Activated CD4-positive, alpha-beta T cell treated with anti-CD3 and anti-CD28 coated beads, Interleukin-2, amount 10 ng/mL, durations not matched to agents 7 days and 5 days (primary cell): ENCODE measurements at places on chromosomes 7 and 10.

- no peak within 1 kb of the TSS for H3K27ac ChIP-seq
- no peak for DNase-seq
- H3K4me1 ChIP-seq = no peaks in the 10 kb centered on the region
- H3K27me3 ChIP-seq = peaks cover 35% of the 10 kb centered on the region
- H3K4me3 ChIP-seq = no peak within 1 kb of the TSS
These were observed at the start of gene UCN3 for GRCh38 chr10:5364890-5365338. UCN3 (plus strand) TSS chr10:5364966; CDS start chr10:5373721, 8,755 bp downstream.

DNA sequence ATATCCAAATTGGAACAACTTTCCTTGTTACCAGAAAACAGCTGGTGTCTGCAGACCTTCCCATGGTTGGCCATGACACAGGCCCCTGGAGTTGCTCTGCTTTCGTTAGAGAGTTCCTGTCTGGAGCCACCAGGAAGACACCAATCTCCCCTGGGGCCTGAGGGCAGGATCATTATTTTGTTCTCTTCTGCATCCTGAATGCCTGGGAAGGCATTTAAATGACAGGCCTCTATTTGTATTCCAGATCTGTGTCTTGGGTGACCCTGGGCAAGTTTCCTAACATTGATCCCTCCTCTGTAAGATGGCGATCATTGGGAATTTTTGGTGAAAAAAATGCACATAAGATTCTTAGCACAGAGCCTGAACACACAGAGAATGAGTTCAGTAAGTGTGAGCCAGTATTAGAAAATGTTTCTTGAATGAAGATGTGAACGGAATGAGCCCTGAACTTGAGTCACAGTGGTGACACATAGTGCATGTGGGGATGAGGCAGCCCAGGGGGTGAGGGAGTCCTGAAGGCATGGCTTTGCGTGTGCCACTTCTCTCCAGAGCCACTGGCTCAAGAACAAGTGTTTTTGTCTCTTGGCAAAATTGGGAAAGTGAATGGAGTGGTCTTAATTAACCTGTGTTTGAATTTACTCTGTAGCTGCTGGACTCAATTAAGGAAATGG is 28.4 kb downstream of the BMPER start:
- no peaks in the 10 kb centered on the region for H3K36me3 ChIP-seq
- H3K4me1 ChIP-seq = no peaks in the 10 kb centered on the region

- H3K27me3 ChIP-seq = no peaks in the 10 kb centered on the region
- peak overlapping the region; percentile 34 for H3K4me3 ChIP-seq
- peak overlapping the region; percentile 79 for H3K27ac ChIP-seq
- peaks cover 4% of the 10 kb centered on the region for H3K4me1 ChIP-seq
- DNase-seq = peak; percentile 24
These were observed 761.5 kb upstream of the POM121L12 start for GRCh38 chr7:52273685-52274610.

DNA sequence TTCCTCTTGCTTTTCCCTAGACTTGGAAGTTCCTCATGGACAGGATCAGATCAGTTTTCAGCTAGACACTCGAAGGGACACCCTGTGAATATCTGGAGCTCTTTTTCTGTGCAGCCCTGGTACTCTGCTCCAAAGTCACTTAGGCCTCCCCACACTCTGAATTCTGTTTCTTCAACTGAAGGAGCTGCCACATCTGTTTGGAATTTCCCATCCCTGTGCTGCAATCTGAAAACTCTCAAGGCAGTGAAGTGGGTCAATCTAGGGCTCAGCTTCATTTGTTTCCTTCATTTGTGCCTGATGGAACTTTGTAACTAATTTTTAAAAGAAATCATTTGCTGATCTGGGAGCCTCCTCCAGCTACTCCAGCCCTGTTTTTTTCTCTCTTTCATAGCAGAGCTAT is 9.6 kb downstream of the EPC1 start:
- peaks cover 39% of the 10 kb centered on the region for H3K36me3 ChIP-seq
- DNase-seq = no peak
- H3K4me1 ChIP-seq = peaks cover 85% of the 10 kb centered on the region
- H3K27ac ChIP-seq = no peak overlapping the region

DNA sequence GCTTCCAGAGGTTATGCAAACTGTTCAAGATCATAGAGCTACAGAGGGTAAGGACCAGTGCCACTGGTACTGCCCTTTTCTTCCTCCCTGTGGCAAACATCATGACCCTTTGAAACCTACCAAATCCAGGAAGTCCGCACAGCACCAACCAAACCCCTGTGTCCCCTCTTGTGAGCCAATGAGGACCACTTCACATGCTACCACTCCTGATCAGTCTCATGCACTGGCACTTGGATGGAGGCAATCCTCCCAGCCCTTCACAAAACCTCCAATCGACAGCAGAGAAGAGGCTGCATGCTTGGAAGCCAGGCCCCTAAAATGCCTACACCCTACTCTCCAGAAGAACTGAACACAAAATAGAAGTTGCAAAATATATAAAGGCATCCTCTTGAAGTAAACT is 248.0 kb downstream of the TNS3 start:
- no peak overlapping the region for H3K4me3 ChIP-seq
- no peak for DNase-seq
- no peak overlapping the region for H3K27ac ChIP-seq
- no peaks in the 10 kb centered on the region for H3K4me1 ChIP-seq
- H3K27me3 ChIP-seq = no peaks in the 10 kb centered on the region
